BE2C (cell line): ENCODE measurements at places on chromosomes 4 and X.

DNA sequence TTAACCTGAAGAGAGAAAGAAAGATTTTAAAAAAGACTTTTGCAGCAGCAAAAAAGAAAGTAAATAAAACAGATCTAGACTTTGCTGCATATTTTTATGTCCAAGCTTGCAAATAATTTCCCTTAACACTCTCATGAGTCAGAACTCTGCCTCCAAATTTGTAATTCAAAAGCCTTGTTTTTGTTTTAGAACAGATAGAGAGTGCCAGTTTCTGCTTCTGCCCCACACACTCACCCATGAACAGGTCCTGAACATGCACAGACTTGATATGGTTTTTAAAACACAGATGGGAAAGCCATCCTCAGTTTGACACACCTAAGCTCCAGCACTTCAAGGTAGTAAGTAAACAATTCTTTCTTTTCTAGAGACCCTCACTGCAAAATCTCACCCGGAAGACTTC is 39.7 kb upstream of the VCX3B start:
- DNase-seq: no peak

GRCh38 chr4:109820563-109820962 is 5.0 kb downstream of the GAR1 start:
- no peak for DNase-seq

DNA sequence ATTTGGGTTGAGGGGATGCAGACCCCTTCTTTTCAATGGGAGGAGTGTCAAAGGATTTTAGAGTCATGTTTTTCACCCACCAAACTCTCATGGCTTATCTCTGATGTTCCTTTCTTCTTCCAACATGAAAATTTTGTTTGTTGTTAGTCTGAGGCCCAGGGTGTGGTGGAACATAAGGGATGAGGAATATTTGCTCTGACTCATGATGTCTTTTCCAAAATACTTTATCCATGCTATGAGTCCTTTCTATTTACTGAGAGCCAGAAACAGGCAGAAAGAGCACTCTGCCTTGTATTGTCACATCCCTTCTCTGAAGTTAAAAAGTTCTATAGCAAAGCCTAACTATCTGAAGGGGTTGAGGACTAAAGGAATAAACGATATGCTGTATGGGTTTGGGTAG is 61.6 kb upstream of the GYPA start:
- no peak for DNase-seq

DNA sequence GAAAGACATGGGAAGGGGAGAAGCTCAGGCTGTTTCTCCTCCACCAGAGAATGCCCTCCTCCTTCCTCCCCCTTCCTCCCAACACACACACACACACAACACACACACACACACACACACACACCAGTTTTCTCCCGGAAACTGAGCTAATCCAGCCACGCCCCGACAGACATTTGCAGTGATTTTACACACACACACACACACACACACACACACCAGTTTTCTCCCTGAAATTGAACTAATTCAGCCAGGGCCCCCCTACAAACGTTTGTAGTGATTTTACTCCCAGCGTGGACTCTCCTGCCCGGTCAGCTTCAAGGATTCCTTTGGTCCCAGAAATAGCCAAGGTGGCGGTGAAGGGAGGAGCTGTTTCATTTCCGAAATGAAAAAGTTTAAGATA is 32.9 kb upstream of the STX18 start:
- peak; percentile 35 for DNase-seq

GRCh38 chrX:20567108-20567507 is 300.4 kb upstream of the RPS6KA3 start:
- DNase-seq: no peak

GRCh38 chr4:78624048-78624447 is 72.5 kb downstream of the ANXA3 start:
- DNase-seq: no peak

GRCh38 chrX:40170830-40171512 is 73.2 kb upstream of the BCOR start:
- no peak for DNase-seq

DNA sequence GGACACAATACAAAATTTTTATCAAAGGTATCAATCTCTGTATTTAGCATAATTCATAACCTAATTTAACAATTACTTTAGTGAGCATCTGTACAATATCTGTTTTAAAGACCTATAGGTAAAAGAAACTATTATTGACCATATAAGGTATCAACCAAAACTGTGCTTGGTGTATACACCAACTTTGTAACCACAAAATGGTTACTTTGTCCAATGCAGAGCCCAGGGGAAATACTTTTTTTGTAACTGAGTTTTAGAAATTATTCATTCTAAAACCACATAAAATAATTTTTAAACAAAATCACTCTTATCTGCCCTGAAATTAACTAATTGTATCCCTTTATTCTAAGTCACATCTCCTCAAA is 5.0 kb downstream of the CXXC4 start:
- no peak for DNase-seq

GRCh38 chr4:153089742-153090141 is 114.5 kb upstream of the TRIM2 start:
- no peak for DNase-seq

- no peak for DNase-seq
Measured at GRCh38 chr4:24800325-24800895, 5.0 kb downstream of the SOD3 start.

- peak; percentile 15 for DNase-seq
Measured at GRCh38 chr4:71186566-71187403, 152.0 kb upstream of the SLC4A4 start.

GRCh38 chrX:12950851-12951594 is 23.9 kb upstream of the TMSB4X start:
- peak; percentile 53 for DNase-seq

GRCh38 chr4:8308856-8309771 is 39.6 kb downstream of the HTRA3 start:
- DNase-seq: peak; percentile 13

- DNase-seq: no peak
Measured at GRCh38 chr4:186137196-186137794, 32.8 kb downstream of the FAM149A start.

GRCh38 chr4:136012220-136012619 is 1520.1 kb downstream of the PCDH18 start:
- no peak for DNase-seq
